ENCODE measurements at places on chromosomes 4 and X. TPM values are rescaled to one million over a fixed set of nuclear protein-coding genes. Genes with fewer than 3 reads are reported as not detected.

The PPEF1 gene
- not detected for total RNA-seq

The MFAP3L gene
- total RNA-seq = 0.66 TPM

The NPY1R gene
- not detected for total RNA-seq

The FOXO4 gene
- total RNA-seq = 11.2 TPM

The SPATA18 gene
- 0.19 TPM for total RNA-seq

The UTP3 gene
- total RNA-seq = 29.1 TPM

The UCP1 gene
- not detected for total RNA-seq

The DKK2 gene
- total RNA-seq = not detected

The SOWAHD gene
- not detected for total RNA-seq

The CFP gene
- 3.2 TPM for total RNA-seq

The AVPR2 gene
- 0.32 TPM for total RNA-seq

The FGF16 gene
- total RNA-seq = not detected

The FGB gene
- total RNA-seq = not detected

The PLP1 gene
- not detected for total RNA-seq

The SMIM9 gene
- not detected for total RNA-seq

The PNMA6E gene
- total RNA-seq = not detected

The KLKB1 gene
- 0.67 TPM for total RNA-seq

The ERCC6L gene
- total RNA-seq = 16.1 TPM

The SOD3 gene
- not detected for total RNA-seq

The GDPD2 gene
- total RNA-seq = 0.24 TPM

The GABRE gene
- total RNA-seq = not detected

The DCAF8L2 gene
- not detected for total RNA-seq

The GLRB gene
- total RNA-seq = not detected

The DIAPH2 gene
- 9.0 TPM for total RNA-seq

The NAT8L gene
- not detected for total RNA-seq

The NAP1L3 gene
- total RNA-seq = 0.79 TPM

The EXOC1L gene
- not detected for total RNA-seq

The CRMP1 gene
- total RNA-seq = not detected

The TKTL2 gene
- total RNA-seq = not detected

The HMGN5 gene
- total RNA-seq = 1.2 TPM

The TNMD gene
- total RNA-seq = not detected

The PARM1 gene
- 0.11 TPM for total RNA-seq

The PLP2 gene
- total RNA-seq = 228 TPM

The GPC3 gene
- total RNA-seq = 0.15 TPM

The TMEM187 gene
- total RNA-seq = 7.8 TPM

The NEUROG2 gene
- total RNA-seq = not detected

The DNAAF6 gene
- total RNA-seq = not detected

The MAGED4B gene
- total RNA-seq = 4.0 TPM

The AKAP4 gene
- total RNA-seq = not detected

The FGFRL1 gene
- total RNA-seq = 12.0 TPM

The SULT1B1 gene
- total RNA-seq = 0.45 TPM

The GAGE12E gene
- not detected for total RNA-seq

The ETDB gene
- total RNA-seq = not detected

The DMD gene
- total RNA-seq = 1.4 TPM

The GLRA3 gene
- total RNA-seq = not detected
